ENCODE measurements at places on chromosomes 16 and 17.

DNA sequence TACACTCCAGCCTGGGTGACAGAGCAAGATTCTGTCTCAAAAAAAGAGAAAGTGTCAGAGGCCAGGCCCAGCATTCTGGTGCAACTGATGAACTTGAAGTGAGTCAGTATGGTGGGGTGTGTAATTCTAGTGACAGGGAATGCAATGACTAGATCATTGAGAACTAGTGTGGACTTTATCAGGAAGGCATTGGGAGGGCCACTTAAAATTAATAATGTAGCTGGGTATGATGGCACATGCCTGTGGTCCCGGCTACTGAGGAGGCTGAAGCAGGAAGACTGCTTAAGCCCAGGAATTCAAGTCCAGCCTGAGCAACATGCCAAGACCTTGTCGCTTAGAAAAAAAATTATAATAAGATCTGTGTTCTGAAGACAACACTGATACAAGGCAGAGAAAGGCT lies 90.8 kb downstream of the STX8 start:
- DNase-seq = no peak

GRCh38 chr16:56675685-56676210 lies 6.1 kb downstream of the MT1H start:
- no peak for DNase-seq

DNA sequence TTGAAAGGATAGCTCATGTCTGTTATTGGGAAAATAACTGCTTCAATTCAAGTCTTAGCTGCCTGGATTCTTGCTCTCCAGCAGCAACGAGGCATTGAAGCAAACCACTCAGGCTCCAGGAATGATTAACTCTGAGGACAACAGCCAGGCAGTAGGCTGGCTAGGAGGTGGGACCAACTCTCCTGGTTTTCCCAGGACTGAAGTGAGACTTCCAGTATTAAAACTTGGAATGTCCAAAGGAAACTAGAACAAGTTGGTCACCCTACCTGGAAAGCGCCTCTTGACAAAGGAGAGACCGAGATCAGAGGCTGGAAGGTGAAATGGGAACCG lies 100.7 kb downstream of the SALL1 start:
- DNase-seq = no peak

- DNase-seq = no peak
These were observed 9.1 kb downstream of the TOM1L2 start for GRCh38 chr17:17963066-17963465.

- DNase-seq = no peak
These were observed 9.3 kb downstream of the CEP295NL start for GRCh38 chr17:78893684-78894083.

DNA sequence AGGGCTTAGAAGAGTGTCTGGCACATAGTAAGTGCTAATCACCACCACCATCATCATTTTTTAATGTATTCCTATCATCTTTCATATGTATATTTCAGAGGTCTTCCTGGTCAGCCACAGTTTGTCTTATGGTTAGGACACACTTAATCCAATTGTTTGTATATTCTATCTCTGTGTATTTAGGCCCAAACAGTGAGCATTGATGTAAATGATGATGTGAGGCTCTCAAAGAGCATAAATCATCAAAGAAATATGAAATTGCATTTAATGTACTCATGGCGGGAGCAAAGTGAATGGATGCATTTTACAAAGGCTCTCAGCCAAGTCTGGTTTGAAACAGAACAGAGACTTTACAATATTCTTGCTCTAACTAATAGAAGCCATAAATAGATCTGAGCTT lies 24.1 kb upstream of the MPHOSPH6 start:
- no peak for DNase-seq

GRCh38 chr17:45877467-45877866 lies 16.9 kb upstream of the MAPT start:
- DNase-seq = no peak
